ENCODE measurements at places on chromosomes 3 and 15.

- DNase-seq, result no peak
These were observed 341.8 kb upstream of the TBL1XR1 start for GRCh38 chr3:177538750-177539730.

DNA sequence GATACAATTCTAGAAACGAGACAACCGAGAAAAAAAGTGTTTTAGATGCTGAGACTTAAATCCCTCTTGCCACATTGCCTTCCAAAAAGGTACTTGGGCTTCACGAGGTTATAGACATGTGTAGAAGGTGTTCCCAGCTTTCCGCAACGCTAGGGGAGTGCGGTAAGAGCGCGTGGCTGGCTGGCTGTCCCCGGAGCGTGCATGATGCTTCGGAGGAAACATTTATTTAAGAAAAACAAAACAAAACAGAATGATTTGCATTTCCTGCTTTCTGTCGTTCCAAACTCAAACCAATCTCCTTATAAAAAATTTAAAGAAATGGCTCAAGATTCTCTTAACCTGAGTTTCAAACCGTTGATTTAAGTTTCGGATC, 841 bp downstream of the SLC6A20 start:
- DNase-seq, result no peak

GRCh38 chr3:119582178-119582577, 2.9 kb downstream of the ADPRH start:
- DNase-seq, result peak; percentile 60

DNA sequence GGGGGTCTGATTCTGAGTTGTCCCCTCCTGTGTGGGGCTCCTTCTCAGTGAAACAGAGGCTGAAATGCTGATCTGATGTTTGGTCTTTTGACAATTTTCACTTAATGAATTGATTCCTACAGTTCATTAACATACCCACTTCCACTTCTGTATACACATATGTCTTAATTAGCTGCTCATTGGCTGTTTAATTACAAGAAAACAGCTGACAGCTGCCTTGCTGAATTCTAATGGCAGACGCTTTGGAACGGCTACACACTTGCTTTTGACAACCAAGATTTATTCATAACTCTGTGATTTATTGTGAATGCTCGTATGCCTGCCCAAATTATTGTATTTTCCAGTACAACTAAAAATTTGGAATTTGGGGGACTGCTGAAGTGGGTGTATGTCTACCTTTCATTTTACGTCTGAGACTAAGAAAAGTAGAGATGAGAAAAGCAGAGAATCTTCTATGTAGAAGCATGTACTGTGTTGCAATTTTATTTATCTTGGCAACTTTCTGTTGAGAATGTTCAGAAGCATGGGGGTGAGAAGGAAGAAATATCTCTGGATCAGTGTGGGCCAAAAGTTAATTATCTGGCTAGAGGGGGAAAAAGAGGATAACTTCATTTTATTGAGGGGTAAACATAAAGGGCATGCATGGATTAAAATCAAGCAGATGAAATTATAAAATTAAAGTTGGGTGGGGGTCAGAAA, 46.5 kb upstream of the ICE2 start:
- DNase-seq, result no peak

- peak; percentile 70 for DNase-seq
These were observed 141.7 kb upstream of the MBNL1 start for GRCh38 chr3:152127058-152127457.
